ENCODE measurements at places on chromosomes 4 and X.

DNA sequence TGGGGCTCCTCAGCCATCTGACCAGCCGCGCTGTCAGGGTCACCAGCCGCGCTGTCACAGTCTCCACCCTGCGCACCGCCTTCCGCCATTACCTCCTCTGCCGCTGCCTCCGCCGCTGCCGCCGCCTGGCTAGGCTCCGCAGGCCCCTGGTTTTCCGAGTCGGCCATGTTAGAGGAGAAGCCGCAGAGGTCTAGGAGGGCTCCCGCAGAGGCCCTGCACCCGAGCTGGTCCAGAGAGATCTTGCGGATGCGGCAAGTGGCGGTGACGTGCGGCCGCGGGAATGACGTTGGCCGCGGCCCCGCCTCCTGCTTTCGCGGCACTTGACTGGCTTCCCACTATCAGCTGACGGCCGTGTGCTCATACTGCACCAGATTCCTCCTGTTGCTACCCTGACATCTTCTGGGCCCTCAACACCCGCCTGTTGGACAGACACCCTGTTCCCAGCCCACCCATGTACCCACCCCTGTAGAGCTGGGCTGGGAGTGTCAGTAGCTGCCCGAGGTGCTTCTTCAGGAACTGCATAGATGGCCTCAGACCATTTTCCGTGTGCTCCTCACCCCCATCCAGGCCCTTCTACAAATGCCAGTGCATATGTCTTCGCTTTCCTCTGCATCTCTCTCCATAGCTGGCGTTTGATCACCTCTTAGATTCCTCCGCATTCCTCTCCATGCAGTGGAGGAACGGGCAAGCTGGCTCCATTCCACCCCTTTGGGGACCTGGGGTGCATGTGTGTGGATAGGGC is at the start of gene NAP1L5:
TSS of gene NAP1L5 (minus strand) at position 242 of the 742 bp plus-strand sequence. CDS start at position 167, 75 bp downstream.
- DNase-seq = peak; percentile 88

DNA sequence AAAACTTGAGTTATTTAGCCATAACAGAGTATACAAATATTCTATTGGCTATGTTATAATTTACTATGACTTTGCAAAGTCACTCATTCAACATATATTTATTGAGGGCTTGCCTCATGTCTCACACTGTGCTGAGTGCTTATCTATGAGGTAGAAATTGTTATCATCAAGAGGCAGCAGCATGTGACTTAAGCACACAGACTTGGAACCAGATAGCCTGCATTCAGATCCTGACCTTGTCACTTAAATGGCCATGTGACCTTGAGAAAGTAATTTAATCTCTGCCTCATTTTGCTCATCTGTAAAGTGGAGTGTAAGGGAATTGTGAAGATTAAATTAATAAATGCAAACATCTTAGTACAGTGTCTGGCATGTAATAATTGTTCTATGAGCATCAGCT is 10.1 kb upstream of the EXOSC9 start:
- peak; percentile 44 for DNase-seq

- no peak for DNase-seq
These were observed 521.8 kb upstream of the AGA start for GRCh38 chr4:177964061-177964460.

DNA sequence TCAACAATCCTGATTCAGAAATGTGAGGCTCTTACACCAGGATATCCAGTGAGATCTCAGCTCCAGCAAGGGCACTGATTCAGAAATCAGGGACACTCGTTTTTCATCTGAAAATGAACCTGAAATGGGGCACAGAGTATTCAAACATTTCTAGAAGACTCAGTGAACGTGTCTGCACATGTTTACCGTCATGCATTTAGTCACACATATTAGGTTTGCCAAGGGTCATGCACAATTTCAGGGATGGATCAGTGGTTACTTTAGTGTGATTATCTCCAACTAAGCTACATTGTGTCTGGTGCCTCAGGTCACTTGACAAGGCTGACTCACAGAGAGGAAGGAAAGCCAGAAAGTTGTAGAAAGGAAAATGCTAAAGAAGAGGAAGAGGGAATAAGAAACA is 33.6 kb upstream of the SPANXN2 start:
- DNase-seq = no peak

DNA sequence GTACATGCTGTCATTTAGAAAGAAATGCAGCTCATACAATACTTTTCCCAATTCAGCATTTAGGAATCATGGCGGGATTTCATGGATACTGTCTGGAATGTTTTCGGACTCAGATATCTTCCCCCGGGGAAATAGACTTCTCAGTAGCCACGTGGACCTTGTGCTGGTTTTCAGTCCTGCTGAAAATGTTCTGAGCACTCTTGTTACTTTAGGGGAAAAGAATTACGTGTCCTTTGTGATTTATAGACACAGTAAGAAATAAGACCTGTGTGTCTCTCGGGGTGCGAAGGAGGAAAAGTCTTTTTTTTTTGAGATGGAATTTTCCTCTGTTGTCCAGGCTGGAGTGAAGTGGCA is 3.8 kb downstream of the CD99 start:
- DNase-seq = no peak

DNA sequence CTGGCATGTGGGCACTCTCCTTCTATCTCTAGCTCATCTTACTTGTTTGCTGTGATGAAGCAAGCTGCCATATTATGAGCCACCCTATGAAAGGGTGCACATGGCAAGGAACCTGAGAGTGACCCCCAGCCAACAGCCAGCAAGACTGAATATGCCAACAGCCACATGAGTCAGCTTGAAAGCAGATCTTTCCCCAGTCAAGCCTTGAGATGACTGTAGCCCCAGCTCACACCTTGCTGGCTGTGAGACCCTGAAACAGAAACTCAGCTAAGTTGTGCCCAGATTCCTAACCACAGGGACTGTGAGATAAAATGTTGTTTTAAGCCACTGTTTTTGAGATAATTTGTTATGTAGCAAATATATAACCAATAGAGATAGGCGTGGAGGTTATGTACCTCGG is 36.2 kb downstream of the KDM5C start:
- DNase-seq = no peak

- DNase-seq = no peak
These were observed 28.3 kb upstream of the CFAP299 start for GRCh38 chr4:80307183-80307735.

DNA sequence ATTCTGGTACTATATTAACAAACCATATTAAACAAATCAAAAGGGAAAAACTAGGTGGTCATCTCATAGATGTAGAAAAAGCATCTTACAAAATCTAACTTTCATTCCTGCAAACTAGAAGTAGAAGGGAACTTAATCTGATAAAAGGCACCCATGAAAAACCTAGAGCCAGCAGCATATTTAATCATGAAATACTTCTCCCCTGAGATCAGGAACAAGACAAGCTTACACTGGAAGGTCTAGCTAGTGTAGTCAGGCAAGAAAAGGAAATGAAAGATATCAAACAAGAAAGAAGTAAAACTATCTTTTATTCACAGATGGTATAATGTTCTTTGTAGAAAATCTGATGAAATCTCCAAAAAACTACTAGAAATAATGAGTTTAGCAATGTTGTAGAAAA is 41.2 kb downstream of the ATP10D start:
- DNase-seq = no peak

DNA sequence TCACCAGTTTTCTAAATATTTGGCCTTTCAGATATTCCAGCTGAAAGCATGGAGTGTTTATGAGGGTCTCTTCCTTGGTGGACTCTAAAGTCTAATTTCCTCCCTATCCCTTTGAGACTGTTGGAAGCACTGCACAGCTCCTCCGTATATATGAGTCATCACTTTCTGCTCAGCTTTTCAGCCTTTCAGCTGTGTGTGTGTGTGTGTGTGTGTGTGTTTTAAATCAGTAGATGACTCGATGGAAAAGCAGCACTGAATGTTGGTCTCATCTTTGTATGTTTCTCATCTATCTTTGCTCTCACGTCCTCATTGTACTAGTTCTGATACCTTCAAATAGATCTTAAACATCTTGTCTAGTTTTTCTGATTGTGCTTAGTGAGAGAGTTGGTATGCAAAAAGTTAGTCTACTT is 81.6 kb downstream of the ZFX start:
- DNase-seq = peak; percentile 63

GRCh38 chr4:18463987-18464559 is 442.5 kb upstream of the LCORL start:
- no peak for DNase-seq

DNA sequence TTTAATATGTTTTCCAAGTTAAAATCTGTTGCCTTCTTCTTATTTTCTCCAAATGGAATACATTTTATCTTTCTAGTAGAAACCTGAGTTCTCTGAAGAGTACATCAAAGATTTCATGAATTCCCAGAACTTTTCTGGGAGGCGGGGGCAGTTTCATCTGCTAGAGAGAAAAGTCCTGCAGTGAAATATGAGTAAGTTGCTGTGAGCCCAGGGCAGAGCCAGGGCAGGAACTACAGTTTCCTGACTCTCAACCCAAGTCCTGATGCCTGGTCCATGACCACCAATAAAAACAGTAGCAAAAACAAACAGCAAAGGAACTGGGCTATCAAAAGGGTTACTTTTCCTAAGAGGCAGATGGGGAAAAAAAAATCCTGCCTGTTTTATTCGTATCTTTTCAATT is 239.4 kb upstream of the CTSO start:
- DNase-seq = no peak

- no peak for DNase-seq
These were observed 10.6 kb downstream of the HGFAC start for GRCh38 chr4:3452376-3452775.

GRCh38 chrX:51496501-51497291 is at the start of gene NUDT11:
Gene NUDT11, minus strand, starts transcription at chrX:51496592. Its CDS starts 148 bp downstream, at chrX:51496444.
- peak; percentile 74 for DNase-seq

GRCh38 chrX:41759817-41760216 is 35.8 kb downstream of the GPR82 start:
- DNase-seq = peak; percentile 44

- no peak for DNase-seq
These were observed 141.4 kb downstream of the AMELX start for GRCh38 chrX:11434607-11435006.

GRCh38 chrX:103879339-103879738 is 47.3 kb upstream of the RAB9B start:
- DNase-seq = no peak

DNA sequence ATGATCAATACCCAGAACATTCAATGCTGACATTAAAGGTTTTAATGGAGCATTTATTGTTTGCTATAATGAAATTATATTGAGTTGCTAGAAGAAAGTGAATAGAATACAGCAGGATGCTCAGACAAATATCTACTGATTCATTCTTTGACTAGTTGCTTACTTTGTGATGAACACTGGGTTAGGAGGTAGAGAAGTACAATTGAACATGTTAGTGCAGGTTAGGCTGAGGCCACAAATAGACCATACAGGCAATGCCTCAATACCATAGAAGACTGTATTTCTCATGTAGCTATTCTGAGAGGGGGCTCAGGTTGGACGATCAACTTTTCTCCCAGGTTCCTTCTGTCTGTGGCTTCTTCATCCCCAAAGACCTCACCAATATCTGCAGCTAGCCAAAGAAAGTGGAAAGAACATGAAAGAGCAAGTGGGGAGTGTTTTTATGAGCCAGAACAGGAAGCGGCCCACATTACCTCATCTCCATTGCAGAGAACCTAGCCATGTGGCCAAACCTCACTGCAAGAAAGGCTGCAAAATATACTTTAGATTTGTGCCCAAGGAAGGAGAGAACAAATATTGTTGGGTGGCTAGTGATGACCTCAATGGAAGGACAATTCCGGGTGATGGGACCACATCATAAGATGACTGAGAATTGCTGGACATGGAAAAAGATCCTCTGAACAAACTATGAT is 180.3 kb upstream of the GATB start:
- DNase-seq = no peak

- no peak for DNase-seq
These were observed 61.5 kb downstream of the TMEM131L start for GRCh38 chr4:153527690-153528089.

DNA sequence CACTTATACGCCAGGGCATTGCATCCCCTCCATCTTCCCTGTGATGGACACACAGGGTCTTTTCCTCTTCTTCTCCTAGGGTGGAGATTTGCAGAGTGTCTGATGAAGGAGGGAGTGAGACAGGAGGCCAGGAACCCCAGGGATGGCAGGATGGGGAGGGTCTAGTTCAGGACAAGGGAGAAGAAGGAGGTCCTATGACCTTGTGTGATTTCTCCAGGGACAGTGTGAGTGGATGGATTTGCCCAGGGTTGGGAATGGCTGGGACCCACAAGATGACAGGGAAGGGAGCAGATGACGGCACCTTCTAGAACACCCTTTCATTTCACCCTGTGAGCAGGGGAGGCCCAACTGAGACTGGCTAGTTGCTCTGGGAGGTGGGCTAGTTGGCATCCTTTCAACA is 34.2 kb downstream of the CYTL1 start:
- no peak for DNase-seq

DNA sequence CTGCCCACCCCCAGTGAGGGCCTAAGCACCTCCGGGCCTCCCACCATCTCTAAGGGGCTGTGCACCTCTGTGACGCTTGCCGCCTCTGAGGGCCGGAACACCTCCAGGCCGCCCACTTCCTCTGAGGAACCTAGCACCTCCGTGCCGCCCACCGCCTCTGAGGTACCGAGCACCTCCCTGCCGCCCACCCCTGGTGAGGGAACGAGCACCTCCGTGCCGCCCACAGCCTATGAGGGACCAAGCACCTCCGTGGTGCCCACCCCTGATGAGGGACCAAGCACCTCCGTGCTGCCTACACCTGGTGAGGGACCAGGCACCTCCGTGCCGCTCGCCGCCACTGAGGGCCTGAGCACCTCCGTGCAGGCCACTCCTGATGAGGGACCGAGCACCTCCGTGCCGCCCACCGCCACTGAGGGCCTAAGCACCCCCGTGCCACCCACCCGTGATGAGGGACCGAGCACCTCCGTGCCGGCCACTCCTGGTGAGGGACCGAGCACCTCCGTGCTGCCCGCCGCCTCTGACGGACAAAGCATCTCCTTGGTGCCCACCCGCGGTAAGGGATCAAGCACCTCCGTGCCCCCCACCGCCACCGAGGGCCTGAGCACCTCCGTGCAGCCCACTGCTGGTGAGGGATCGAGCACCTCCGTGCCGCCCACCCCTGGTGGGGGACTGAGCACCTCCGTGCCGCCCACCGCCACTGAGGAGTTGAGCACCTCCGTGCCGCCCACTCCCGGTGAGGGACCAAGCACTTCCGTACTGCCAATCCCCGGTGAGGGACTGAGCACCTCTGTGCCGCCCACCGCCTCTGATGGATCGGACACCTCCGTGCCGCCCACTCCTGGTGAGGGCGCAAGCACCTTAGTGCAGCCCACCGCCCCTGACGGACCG is 977 bp downstream of the MAGEE1 start:
- DNase-seq = peak; percentile 48

All from common myeloid progenitor, CD34-positive (primary cell).